A549 treated with DMSO at 1 μM for 4 hours (cell line): ENCODE measurements at places on chromosomes 1 and 21. TPM values are rescaled to one million over a fixed set of nuclear protein-coding genes. Genes with fewer than 3 reads are reported as not detected.

TNFRSF14 gene
- total RNA-seq = 0.07 to 0.21 TPM (median 0.21 TPM) in 5 replicates

LORICRIN gene
- not detected in 5 replicates for total RNA-seq

AHCTF1 gene
- 27.0 to 35.5 TPM (median 34.7 TPM) in 5 replicates for total RNA-seq

BATF3 gene
- 20.1 to 31.4 TPM (median 29.6 TPM) in 5 replicates for total RNA-seq

SLC1A7 gene
- total RNA-seq = 0.04 TPM in 1 of 5 replicates, not detected in the others

CRYAA gene
- total RNA-seq = not detected in 5 replicates

KCNA10 gene
- total RNA-seq = not detected in 5 replicates

PGBD2 gene
- 4.2 to 5.3 TPM (median 4.7 TPM) in 5 replicates for total RNA-seq

MAB21L3 gene
- total RNA-seq = 0.02 TPM in 1 of 5 replicates, not detected in the others

NRAS gene
- 27.3 to 37.2 TPM (median 31.9 TPM) in 5 replicates for total RNA-seq

SYF2 gene
- total RNA-seq = 36.7 to 44.0 TPM (median 38.1 TPM) in 5 replicates

LCE3D gene
- 0.69 to 1.3 TPM (median 0.88 TPM) in 5 replicates for total RNA-seq

CFAP107 gene
- total RNA-seq = not detected in 5 replicates

GCSAML gene
- not detected in 5 replicates for total RNA-seq

GBP1 gene
- 0.07 to 0.16 TPM (median 0.10 TPM) in 4 of 5 replicates, not detected in the other for total RNA-seq

FCER1A gene
- total RNA-seq = not detected in 5 replicates

RGSL1 gene
- total RNA-seq = not detected in 5 replicates

C1orf167 gene
- total RNA-seq = not detected in 5 replicates

PCAT6 gene
- total RNA-seq = 2.5 to 4.3 TPM (median 3.4 TPM) in 5 replicates

HMGB4 gene
- total RNA-seq = not detected in 5 replicates

TRIM67 gene
- 0.17 to 0.28 TPM (median 0.22 TPM) in 5 replicates for total RNA-seq

CFAP410 gene
- total RNA-seq = 7.0 to 8.7 TPM (median 7.8 TPM) in 5 replicates

FMO3 gene
- not detected in 5 replicates for total RNA-seq

DPYD gene
- 1.7 to 3.2 TPM (median 2.3 TPM) in 5 replicates for total RNA-seq

SYT11 gene
- 1.1 to 1.7 TPM (median 1.5 TPM) in 5 replicates for total RNA-seq
